HepG2 (cell line): ENCODE measurements at places on chromosomes 16 and 17. TPM values are rescaled to one million over a fixed set of nuclear protein-coding genes. Genes with fewer than 3 reads are reported as not detected.

GRCh38 chr16:87602001-87602775 is at the start of gene JPH3:
Gene JPH3, plus strand, starts transcription at chr16:87602508. Its CDS starts 639 bp downstream, at chr16:87603147.
- DNase-seq: no peak

GRCh38 chr16:77790009-77790372 is 1.6 kb downstream of the VAT1L start:
- no peak for DNase-seq

GRCh38 chr17:44765965-44766364 is 7.2 kb downstream of the ADAM11 start:
- DNase-seq: no peak

DNA sequence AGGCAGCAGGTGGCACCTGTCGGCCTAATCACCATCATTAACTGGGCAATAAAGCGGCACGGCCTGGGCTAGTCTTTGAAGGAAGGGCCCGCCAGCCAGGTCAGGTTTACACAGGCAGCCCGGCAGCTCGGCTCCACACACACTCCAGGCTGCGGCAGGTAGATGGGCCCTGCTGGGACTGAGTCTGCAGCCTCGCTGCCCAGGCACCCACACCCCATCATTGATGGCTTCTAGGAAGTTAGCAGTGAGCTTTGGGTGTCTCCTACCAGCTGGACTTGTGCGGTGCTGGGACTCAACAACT is 6.8 kb upstream of the FOXN1 start:
- no peak for DNase-seq

The TRPV2 gene
- total RNA-seq: 7.3 and 13.6 TPM in 2 replicates

The C16orf95 gene
- total RNA-seq: 7.2 and 8.6 TPM in 2 replicates

The IRF8 gene
- total RNA-seq: not detected in 2 replicates
